ENCODE measurements at places on chromosomes 2 and 18.

- no peak for DNase-seq
- no peaks in the 10 kb centered on the region for H3K36me3 ChIP-seq
- H3K27me3 ChIP-seq, result no peaks in the 10 kb centered on the region
Measured at GRCh38 chr2:106614511-106615291, 127.5 kb downstream of the CD8B2 start.

DNA sequence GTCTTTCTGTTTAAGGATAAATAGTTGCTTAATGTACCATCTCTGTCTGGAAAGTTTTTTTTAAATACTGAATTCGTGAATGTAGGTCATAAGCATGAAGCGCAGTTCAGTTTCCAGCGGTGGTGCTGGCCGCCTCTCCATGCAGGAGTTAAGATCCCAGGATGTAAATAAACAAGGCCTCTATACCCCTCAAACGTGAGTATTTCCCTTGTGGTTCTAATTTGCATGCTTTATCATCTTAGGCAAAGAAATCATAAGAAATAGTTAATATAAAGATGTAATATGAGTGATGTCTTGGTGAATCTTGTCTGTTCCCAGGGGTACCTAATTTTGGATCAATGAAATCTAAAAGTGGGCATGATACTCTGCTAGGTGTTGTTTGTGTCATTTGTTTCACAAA, 1.5 kb downstream of the NDC80 start:
- no peak overlapping the region for H3K4me3 ChIP-seq
- H3K27ac ChIP-seq, result no peak overlapping the region
- H3K36me3 ChIP-seq, result no peaks in the 10 kb centered on the region
- no peaks in the 10 kb centered on the region for H3K27me3 ChIP-seq
- no peak for DNase-seq

DNA sequence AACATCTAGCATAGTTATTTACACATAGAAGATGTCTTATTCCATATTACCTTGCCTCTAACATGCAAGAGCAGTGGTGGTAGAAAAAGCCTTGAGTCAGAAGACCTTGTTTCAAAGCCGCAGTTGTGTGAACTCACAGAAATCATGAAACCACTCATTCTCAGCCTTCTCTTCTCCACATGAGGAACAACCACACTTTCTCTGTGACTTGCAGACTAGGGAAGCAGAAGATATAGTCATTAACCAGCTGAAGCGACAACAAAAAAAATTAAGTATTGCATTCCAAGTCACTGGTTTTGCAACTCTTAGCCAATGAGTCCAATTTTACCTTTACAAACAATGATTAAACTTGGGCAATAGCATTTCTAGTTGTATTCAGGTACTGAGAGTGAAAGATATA, 19.0 kb downstream of the TWSG1 start:
- H3K36me3 ChIP-seq, result no peaks in the 10 kb centered on the region
- H3K4me3 ChIP-seq, result no peak overlapping the region
- no peaks in the 10 kb centered on the region for H3K27me3 ChIP-seq
- peaks cover 4% of the 10 kb centered on the region for H3K4me1 ChIP-seq
- H3K27ac ChIP-seq, result no peak overlapping the region
- DNase-seq, result no peak

DNA sequence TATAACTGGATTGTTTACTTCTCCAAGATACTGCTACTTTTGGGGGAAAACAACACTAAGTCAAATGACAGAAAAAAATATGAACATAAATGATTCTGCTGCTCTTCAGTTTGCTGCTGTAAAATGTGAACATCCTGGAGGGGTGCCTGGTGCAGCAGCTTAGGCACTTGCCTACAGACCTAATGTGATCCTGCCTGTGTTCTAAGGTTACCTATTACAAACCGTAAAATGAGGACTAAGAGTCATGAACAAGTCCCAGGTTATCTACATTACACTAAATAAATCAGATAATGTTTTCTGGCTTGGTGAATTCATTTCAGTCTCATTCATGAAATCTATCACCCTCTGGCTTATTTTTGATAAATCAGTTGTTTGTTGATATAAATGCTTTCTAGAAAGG, 38.4 kb upstream of the ERCC3 start:
- H3K4me1 ChIP-seq, result no peaks in the 10 kb centered on the region
- H3K27me3 ChIP-seq, result no peaks in the 10 kb centered on the region
- H3K36me3 ChIP-seq, result peaks cover 59% of the 10 kb centered on the region
- no peak for DNase-seq
- no peak overlapping the region for H3K27ac ChIP-seq

DNA sequence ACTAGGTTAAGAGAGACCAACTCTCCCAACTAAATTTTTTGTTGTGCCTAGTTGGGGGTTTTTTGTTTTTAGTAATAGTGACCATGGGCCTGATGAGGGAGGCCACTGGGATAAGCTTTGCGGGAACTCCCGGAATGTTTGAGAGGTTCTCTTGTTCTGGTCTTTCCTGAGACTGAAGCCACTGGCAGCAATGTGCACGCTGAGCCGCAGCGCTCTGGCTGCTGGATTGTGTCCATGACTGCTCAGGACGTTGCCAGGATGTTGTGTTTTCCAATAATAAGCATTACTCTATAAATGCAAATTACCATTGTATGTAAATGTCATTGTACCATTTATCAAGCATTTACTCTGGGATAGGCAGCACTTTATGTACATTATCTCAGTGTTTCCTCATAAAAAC, 126.1 kb downstream of the GALNT1 start:
- DNase-seq, result peak; percentile 21
- H3K4me1 ChIP-seq, result no peaks in the 10 kb centered on the region
- peaks cover 41% of the 10 kb centered on the region for H3K36me3 ChIP-seq
- H3K27ac ChIP-seq, result no peak overlapping the region

Measured in upper lobe of left lung (tissue), 6 donors.